ENCODE measurements at places on chromosomes 7 and 10.

- peak; percentile 73 for DNase-seq
These were observed at the start of gene DENND2A for GRCh38 chr7:140640727-140641523. TSS of gene DENND2A (minus strand) at chr7:140640813. CDS start at chr7:140602397, 38,416 bp downstream.

DNA sequence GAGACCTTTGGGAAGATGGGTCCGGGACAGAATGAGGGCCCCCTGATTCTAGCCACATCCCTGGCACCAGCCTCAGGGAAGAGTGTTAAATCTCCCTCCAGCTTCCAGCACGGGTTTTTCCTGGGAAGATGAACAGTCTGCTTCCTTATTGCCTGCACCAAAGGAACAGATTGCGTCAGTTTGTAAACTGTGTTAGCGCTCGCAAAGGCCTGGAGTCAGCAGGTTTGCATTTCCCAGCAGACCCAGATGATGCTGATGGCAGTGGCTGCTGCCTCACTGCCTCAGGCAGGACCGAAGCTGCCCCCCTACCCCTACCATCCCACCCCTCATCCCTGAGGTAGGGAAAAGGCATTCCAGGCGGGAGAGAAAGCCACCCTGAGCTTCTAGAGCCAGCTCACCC lies 34.6 kb upstream of the LRRC4 start:
- DNase-seq, result no peak

- DNase-seq, result no peak
These were observed 2.9 kb upstream of the MIOS start for GRCh38 chr7:7563813-7564212.

DNA sequence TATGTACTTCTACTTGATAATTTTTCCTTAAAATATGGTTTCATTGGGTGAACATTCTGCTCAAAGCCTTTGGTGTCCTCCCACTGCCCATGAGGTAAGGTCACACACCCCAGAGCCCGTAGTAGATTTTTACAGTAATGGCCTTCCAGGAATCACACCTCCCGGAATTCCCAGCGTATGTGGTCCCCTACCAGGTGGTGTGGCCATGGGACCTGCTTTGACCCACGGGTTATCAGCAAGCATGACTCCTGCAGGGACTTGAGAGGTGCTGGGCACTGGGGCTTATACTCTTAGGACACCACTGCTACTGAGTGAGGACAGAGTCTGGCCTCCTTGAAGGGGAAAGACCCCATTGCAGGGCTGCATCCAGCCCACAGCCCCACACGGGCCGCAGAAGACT lies 42.2 kb downstream of the BAIAP2L1 start:
- DNase-seq, result no peak

- no peak for DNase-seq
These were observed 16.6 kb downstream of the GNAI1 start for GRCh38 chr7:80151274-80151665.

DNA sequence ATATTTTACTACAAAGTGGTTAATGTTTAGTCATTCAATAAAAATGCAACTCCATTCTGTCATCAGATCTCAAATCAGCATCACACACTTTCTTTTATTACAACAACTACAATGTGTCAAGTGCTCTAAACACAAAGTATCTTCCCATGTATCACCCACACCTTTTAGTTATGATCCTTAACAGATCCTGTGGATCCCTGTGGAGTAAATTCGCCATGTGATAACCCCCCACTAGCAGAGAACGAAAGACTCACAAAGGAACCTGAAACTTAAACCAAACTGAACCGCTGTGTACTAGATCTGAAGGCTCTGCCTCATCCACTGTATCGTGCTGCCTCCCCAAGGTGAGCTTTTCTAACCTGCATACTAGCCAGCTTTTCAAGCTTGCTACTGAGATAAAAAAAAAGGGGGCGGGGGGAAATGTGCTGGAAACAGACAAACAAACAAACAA lies 1.7 kb downstream of the DPY19L1 start:
- DNase-seq, result no peak

DNA sequence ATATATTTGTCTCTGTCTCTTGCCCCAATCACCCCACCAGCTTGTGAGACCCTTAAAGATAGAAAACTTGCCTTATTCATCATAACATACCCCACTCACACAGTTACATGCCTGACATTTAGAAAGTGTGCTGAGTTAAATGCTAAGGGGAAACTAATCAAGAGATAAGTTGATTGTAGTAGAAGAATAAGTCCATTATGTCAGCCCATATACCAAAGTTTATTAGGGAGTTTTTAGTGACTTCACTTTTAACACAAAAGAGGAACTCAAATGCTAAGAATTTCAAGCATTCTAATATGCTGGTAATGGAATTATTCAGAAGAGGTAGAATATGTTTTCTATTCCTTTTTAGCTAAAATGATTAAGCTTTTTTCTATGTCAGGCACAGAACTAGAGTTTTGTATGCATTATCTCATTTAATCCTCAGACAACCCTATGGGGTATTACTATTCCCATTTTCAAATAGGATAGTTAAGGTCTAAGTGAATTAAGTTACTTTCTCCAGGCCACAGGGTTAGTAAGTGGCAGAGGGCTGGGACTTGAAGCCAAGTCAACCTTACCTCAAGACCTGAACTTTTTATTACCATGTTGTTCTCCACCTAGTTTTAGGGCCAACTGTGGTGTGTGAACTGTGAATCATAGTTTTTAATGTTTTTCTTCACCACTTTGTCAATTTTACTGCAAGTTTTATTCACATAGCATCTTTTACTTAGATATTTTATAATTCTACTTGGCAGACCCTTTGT lies 19.6 kb downstream of the ASAH2 start:
- no peak for DNase-seq

DNA sequence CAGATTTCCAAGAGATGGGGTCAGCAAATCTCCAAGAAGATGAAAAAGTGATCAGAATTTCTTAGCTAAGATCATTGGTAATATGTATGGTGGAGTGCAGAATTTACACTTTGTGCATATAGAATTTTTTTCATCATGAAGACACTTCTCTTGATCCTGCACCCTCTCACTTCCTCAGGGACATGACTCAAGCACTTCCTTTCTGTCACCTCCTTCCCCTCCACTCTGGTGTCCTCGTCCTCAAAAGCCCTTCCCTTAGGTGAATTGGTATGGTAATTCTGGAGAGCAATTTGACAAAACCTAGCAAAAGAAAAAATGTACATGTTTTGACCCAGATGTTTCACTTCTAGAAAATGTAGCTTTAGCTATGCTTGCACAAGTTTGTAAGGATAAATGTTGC lies 18.1 kb downstream of the CALN1 start:
- no peak for DNase-seq

GRCh38 chr10:43263551-43264343 lies 3.1 kb downstream of the RASGEF1A start:
- no peak for DNase-seq

- DNase-seq, result no peak
These were observed 197.6 kb upstream of the ZNF32 start for GRCh38 chr10:43846187-43846680.

GRCh38 chr7:111647881-111648280 lies 85.6 kb upstream of the IMMP2L start:
- DNase-seq, result no peak

DNA sequence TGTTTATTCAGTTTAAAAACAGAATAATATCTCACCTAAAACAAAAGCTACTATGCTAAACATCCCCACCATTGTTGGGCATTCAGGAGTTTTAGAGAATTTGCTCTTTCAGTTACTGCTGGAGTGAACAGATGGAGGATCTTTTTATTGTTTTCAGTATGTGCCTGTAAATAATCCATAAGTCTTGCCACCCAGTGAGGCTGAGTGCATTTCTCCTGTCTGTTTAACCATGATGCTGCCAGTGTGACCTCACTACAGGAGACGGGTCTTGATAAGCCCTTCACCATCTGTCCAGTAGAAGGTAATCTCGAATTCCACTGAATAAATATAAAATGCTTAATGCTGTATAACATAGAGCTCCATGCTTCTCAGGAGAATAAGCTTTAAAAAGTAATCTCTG lies 430.9 kb downstream of the POM121L12 start:
- DNase-seq, result no peak

DNA sequence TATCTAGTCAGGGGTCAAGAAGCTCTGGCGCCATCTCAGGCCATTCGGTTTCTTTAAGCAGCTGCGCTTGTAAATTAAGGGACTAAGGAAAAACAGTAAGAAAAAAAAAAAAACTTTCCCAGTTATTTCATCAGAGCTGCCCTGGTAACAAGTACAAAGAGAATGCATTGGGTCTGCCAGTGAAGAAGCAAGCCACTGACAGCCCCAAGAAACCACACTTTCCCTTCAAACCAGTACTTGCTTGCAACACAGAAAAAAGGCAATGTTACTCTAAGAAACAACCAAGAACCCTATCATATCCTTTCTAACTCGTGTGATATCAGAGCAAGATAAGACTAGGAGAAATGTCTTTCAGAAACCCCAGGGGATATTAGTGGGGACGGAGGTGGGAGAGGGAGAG lies 40.6 kb upstream of the AOAH start:
- no peak for DNase-seq

DNA sequence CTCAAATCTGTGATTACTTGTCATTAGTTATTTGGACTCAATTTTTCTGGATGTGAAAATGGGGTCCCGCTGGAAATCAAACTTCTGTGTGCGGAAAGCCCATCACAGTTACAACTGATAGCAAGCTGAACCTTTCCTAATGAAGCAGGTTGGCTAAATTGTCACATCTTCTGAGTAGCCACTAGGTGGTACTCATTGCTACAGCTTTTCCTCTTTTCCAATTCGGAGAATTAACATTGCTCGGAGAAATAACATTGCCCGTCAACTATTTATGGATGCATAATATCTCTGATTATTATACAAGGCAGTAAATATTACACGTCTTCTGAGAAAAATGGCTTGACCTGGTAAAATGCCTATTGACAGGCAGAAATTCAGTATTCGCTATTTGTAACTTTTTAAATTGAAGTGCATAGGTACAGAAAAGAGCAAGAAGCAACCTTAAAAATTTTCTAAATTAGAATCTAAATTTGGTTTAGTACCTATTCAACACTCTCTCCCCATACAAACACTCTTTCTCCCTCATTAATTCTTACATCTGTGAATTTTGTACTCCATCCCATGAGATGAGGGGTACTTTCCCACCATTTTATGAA lies 17.3 kb upstream of the BLOC1S2 start:
- peak; percentile 14 for DNase-seq

DNA sequence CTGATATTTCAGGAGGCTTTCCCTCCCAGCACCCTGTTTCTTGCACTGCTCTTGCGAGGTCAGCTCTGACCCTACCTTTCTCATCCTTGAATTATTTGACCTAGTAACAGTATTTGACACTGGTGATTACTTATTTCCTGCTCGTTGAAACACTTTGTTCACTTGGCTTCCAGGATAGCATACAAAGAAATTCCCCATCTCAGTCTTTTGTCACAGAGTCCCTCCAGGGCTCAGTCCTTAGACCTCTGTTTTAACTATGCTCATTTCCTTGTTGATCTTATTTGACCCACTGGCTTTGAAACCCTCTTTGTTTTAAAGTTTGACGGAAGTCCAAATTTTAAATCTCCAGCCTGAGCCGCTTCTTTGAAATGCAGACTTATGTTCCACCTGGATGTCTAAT lies 29.9 kb downstream of the BMPR1A start:
- DNase-seq, result no peak

- no peak for DNase-seq
These were observed 79.7 kb downstream of the UNCX start for GRCh38 chr7:1312136-1313070.

DNA sequence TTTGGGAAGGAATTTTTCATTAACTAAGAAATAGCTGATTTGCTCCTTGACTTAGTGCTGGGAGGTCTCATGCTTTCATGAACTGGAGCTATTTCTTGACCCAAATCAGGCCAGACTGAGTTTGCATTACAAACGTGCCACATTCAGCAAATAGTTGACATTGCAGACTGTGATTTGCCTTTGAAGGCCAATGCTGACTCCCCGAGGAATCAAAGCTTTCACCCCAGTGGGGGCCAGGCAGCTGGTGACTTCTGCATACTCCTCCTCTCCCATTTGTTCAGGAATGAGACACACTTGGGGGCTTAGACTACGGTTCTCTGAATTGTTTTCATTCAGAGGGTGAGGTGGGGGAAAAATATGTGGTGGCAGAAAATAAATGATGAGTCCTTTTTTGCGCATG lies 111.0 kb upstream of the JAZF1 start:
- DNase-seq, result no peak

DNA sequence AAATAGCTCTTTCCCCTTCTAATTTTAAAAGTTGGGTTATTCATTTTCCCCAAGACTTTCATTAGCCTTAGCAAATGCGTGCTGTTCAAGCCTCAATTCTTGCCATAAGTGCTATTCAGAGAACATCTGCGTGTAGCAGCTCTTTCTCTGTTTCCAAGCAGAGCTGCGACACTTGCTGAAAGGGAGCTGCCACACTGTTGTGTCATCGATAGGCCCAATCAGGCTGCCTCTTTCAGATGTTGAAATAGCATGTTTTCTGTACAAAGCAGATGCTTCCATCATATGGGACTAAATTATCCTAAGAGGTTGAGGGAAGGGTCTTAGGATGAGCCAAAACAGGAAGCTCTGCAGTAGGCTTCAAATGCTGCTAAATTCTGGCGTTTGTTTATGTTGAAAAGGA lies 220.9 kb upstream of the CDC14C start:
- DNase-seq, result no peak

DNA sequence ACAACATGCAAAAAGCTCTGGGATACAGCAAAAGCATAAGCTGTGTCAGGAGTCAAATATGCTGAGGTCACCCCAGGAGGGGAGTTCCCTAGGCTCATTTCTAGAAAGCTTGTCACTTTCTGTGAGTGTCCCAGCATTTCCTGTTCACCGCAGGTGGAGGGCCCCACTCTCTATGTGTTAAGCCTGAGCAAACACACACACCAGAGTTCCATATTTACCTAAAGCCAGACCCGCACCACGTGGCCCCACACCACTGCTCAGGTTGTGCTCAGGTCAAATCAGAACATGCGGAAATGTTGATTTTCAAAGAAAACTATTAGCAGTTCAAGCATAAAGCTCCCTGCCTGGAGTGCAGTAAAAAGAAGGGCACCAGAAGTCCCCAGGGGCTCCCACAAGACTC lies 259.6 kb upstream of the PPP2R2D start:
- no peak for DNase-seq

DNA sequence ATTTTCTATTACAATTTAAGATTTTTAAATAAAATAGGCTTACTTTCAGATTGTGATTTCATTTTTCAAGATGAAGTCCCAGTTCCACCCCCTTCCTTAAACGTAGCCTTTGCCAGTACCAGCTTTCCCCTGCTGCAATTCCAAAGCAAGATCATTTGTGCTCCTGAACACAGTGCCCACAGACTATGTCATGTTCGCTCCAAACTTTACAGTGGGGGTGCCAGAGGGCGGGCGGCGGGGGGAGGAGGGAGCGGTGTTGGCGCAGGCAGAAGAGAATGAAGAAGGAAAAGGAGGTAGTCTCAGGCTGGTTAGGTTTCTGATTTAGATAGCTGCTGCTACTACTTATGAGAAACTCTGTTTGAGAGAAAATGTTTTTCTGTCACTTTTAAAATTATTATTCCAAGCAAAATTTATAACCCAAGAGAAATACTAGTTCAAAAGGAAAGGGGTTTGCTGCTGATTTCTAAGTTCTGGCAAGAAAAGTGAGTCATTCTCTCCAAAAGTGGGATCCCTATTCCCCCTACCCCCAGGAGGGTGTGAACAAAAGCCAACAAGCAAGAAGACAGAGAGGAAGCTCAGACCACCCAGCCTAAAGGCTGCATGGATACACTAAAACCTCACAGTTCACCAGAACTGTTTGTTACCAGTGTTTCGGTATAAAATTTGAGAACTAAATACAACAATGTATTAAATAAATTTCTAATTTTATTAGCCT lies 109.6 kb downstream of the SRPK2 start:
- no peak for DNase-seq

Data from NCI-H1930 (cell line).